ENCODE measurements at places on chromosomes 6 and 20. TPM values are rescaled to one million over a fixed set of nuclear protein-coding genes. Genes with fewer than 3 reads are reported as not detected.

DNA sequence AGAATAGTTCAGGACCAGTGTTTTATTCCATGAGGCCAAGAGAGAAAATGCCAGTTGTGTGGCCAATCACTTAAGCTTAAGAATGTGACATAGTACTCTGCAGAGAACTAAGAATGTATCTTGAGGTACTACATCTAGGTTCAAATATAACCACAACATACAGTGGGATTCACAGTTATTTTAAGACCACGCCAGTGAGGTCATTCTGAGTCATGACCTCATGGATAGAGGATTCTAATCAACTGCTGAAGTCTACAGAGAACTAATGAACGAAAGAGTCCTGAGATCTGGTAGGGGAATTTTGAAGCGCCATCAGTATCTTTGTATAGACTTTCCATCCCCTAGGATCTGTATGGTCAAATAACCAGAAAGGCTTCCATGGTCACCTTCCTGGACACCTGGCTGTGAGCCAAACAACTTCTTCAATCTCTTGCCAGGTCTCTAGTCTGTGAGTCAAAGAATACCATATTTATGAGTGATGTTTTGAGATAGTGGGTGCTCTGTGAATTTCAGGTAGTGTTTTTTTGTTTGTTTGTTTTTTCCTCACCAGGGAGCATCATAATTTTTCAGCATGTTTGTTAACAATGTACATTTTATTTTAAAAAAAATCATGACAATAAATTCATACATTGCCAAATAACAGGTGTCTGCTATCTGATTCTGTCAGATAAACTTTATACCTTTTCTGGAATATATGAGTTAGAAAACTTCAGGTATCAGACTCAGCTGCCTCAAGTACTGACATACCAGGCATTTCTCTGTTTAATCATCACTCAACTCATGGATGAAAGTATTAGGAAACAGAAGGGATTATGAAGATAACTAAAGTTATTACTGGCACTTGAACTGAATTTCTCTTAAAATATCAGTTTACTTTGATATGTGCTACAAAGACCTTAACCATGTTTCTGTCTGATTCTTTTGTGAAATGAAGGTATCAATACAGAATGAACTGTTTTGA lies 217.9 kb downstream of the PLCB4 start:
- no peak for DNase-seq
- H3K27me3 ChIP-seq, result no peaks in the 10 kb centered on the region
- no peaks in the 10 kb centered on the region for H3K4me1 ChIP-seq
- H3K4me3 ChIP-seq, result no peak overlapping the region
- no peak overlapping the region for H3K27ac ChIP-seq

GRCh38 chr6:3603340-3604130 lies 146.7 kb upstream of the SLC22A23 start:
- DNase-seq, result no peak
- no peaks in the 10 kb centered on the region for H3K36me3 ChIP-seq
- H3K27ac ChIP-seq, result no peak overlapping the region
- H3K4me1 ChIP-seq, result no peaks in the 10 kb centered on the region

GRCh38 chr6:119172824-119173223 lies 94.4 kb upstream of the FAM184A start:
- H3K27me3 ChIP-seq, result no peaks in the 10 kb centered on the region
- H3K4me3 ChIP-seq, result no peak overlapping the region

GRCh38 chr6:30152016-30152673 lies 8.9 kb downstream of the TRIM10 start:
- H3K36me3 ChIP-seq, result no peaks in the 10 kb centered on the region
- H3K27ac ChIP-seq, result no peak overlapping the region
- no peaks in the 10 kb centered on the region for H3K27me3 ChIP-seq
- no peak for DNase-seq
- no peak overlapping the region for H3K4me3 ChIP-seq

Gene LAMA5
- total RNA-seq, result 0.49 TPM

DNA sequence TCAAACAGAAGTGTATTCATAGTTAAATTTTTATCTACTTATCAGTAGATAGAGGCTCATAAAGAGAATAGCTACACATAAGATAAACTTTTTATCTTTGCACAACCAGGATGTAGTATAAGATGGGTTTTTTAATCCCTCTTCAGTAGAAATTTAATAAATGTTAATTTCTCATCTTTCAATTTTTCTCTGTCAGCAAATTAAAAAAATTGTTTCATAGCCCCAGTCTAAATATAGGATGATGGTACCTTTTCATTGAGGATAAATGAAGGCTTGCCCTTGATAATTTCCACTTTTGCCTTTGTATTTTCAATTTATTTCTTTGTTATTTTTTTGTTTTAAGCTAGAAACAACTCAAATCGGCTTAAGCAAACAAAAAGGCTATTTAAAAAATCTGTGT lies 251.2 kb upstream of the NOX3 start:
- H3K4me3 ChIP-seq, result no peak overlapping the region
- no peaks in the 10 kb centered on the region for H3K27me3 ChIP-seq
- no peak overlapping the region for H3K27ac ChIP-seq
- no peak for DNase-seq
- no peaks in the 10 kb centered on the region for H3K4me1 ChIP-seq

GRCh38 chr6:120774275-120774674 lies 560.0 kb downstream of the TBC1D32 start:
- no peaks in the 10 kb centered on the region for H3K4me1 ChIP-seq
- no peaks in the 10 kb centered on the region for H3K27me3 ChIP-seq
- H3K36me3 ChIP-seq, result no peaks in the 10 kb centered on the region
- no peak for DNase-seq

GRCh38 chr20:15867899-15868298 lies 705.3 kb downstream of the KIF16B start:
- no peak for DNase-seq
- no peaks in the 10 kb centered on the region for H3K36me3 ChIP-seq
- H3K27me3 ChIP-seq, result no peaks in the 10 kb centered on the region
- no peak overlapping the region for H3K27ac ChIP-seq
- no peak overlapping the region for H3K4me3 ChIP-seq

DNA sequence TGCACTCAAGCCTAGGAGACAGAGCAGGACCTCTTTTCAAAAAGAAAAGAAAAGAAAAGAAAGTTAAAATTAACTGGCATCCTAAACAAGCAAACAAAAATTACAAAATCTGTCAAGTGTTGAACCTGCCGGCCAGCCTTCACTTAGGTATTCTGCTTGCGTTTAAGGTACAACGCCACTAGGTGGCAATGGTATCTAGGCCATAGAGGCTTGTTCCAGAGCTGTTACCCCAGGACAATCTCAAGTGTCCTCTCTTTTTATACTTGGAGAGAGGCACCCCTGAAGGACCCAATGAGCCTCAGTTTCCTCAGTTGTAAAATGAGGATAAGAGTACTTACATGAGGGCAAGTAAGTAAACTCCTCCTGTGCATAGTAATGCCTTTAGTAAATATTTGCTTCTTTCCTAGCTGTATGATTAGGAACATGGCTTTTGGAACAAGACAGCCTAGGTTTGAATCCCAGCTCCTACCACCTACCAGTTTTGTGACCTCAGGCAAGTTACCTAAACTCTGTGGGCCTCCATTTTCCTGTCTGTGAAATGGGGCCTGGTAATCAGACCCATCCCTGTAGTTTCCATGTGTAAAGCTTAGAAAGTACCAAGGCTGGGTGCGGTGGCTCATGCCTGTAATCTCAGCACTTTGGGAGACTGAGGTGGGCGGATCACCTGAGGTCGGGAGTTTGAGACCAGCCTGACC lies 5.8 kb upstream of the PACSIN1 start:
- peaks cover under 1% of the 10 kb centered on the region for H3K27me3 ChIP-seq
- H3K4me1 ChIP-seq, result no peaks in the 10 kb centered on the region
- no peak overlapping the region for H3K4me3 ChIP-seq
- H3K27ac ChIP-seq, result no peak overlapping the region

Gene PTK7
- total RNA-seq, result 0.42 TPM

GRCh38 chr20:41057999-41058673 lies 29.5 kb downstream of the TOP1 start:
- H3K36me3 ChIP-seq, result peaks cover 16% of the 10 kb centered on the region
- no peak for DNase-seq
- H3K4me1 ChIP-seq, result peaks cover 30% of the 10 kb centered on the region
- no peak overlapping the region for H3K4me3 ChIP-seq
- no peaks in the 10 kb centered on the region for H3K27me3 ChIP-seq
- no peak overlapping the region for H3K27ac ChIP-seq

- no peak overlapping the region for H3K4me3 ChIP-seq
- H3K4me1 ChIP-seq, result no peaks in the 10 kb centered on the region
- no peaks in the 10 kb centered on the region for H3K36me3 ChIP-seq
- no peaks in the 10 kb centered on the region for H3K27me3 ChIP-seq
- DNase-seq, result no peak
- H3K27ac ChIP-seq, result no peak overlapping the region
These were observed 254.2 kb upstream of the SULF2 start for GRCh38 chr20:48039514-48039913.

Gene SLC22A1
- total RNA-seq, result 1.00 TPM

DNA sequence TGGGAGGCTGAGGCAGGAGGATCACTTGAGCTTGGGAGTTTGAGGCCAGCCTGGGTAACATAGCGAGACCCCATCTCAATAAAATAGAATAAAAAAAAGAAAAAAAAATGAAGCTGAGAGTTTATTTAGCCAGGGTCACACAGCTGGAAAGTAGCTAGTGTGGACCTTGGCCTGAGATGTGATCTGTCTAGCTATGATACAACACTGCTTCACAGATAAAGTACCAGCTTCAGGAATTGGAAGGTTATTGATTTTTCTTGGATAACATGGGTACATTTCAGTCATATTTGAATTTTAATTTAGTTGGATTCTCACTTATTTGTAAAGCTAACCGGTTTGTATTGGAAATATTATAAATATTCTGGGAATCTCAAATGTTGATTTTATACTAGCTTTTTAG lies 5.1 kb downstream of the FARS2 start:
- no peak for DNase-seq
- H3K27ac ChIP-seq, result no peak overlapping the region
- H3K4me3 ChIP-seq, result no peak overlapping the region
- H3K27me3 ChIP-seq, result no peaks in the 10 kb centered on the region
- H3K4me1 ChIP-seq, result peaks cover 11% of the 10 kb centered on the region

DNA sequence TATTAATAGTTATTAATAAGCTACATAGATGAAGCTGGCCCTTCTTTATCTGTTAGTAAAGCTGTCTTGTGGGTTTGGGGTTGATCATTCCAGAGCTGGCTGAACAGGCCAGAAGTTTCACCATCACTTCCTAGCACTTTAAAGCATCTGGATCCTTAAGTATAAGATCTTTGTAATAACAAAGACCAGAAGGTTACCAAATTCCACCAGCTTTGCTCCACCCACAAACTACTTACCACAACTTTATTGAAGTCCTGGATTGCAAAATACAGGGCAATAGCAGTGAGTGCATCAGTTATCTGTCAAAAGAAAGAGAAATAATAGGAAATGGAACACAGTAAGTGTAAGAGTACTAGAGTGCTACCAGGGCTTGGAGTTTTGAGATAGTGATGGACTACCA lies 33.0 kb downstream of the PIGU start:
- no peaks in the 10 kb centered on the region for H3K36me3 ChIP-seq
- no peaks in the 10 kb centered on the region for H3K27me3 ChIP-seq
- no peak overlapping the region for H3K4me3 ChIP-seq
- no peak overlapping the region for H3K27ac ChIP-seq

- H3K36me3 ChIP-seq, result no peaks in the 10 kb centered on the region
- DNase-seq, result no peak
- no peaks in the 10 kb centered on the region for H3K27me3 ChIP-seq
- H3K4me3 ChIP-seq, result no peak overlapping the region
These were observed 38.4 kb downstream of the LRRC1 start for GRCh38 chr6:53833155-53833554.

Gene GABRR2
- total RNA-seq, result 1.7 TPM

DNA sequence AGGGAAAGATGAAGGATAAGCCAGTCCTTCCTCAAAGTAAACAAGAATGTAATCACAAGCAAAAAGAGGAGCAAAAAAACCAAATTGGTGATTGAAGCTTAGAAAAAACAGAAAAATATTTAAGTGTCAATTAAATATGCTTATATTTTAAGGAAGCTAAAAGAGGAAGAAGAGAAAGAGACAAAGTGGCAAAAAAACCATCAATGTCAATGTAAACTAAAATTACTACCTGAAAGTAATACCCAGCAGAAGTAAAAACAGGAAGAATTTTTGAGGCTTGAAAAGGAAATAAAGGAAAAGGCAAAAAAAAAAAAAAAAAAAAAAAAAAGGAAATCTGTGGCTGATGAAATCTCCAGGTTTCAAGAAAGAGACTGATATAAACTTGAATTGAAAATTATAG lies 36.2 kb upstream of the OGFRL1 start:
- no peak overlapping the region for H3K4me3 ChIP-seq
- H3K36me3 ChIP-seq, result no peaks in the 10 kb centered on the region
- DNase-seq, result no peak
- no peak overlapping the region for H3K27ac ChIP-seq
- no peaks in the 10 kb centered on the region for H3K4me1 ChIP-seq

- H3K4me1 ChIP-seq, result no peaks in the 10 kb centered on the region
- no peaks in the 10 kb centered on the region for H3K36me3 ChIP-seq
- no peaks in the 10 kb centered on the region for H3K27me3 ChIP-seq
- H3K27ac ChIP-seq, result no peak overlapping the region
These were observed 498.3 kb upstream of the SULF2 start for GRCh38 chr20:48283470-48284110.

DNA sequence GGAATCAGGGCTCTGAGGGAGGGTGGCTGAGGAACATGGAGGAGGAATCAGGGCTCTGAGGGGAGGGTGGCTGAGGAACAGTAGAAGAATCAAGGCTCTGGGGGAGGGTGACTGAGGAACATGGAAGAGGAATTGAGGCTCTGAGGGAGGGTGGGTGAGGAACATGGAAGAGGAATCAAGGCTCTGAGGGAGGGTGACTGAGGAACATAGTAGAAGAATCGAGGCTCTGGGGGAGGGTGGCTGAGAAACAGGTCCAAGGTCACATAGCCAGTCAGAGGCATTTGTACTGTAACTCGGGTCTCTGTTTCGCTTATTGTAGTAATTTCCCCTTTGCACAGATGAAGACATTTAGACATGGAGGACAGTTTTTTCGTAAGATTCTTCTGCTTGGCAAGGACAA lies 164.8 kb downstream of the SOBP start:
- no peaks in the 10 kb centered on the region for H3K36me3 ChIP-seq
- no peak overlapping the region for H3K4me3 ChIP-seq
- H3K27me3 ChIP-seq, result no peaks in the 10 kb centered on the region
- DNase-seq, result no peak
- peaks cover 16% of the 10 kb centered on the region for H3K4me1 ChIP-seq

- no peak within 1 kb of the TSS for H3K4me3 ChIP-seq
- H3K27me3 ChIP-seq, result peaks cover 25% of the 10 kb centered on the region
- H3K36me3 ChIP-seq, result no peaks in the 10 kb centered on the region
- no peak for DNase-seq
- H3K4me1 ChIP-seq, result peaks cover 40% of the 10 kb centered on the region
These were observed at the start of gene MTCL3 for GRCh38 chr6:127518710-127519468. TSS of gene MTCL3 (minus strand) at chr6:127519335.

Gene FAM162B
- total RNA-seq, result not detected

DNA sequence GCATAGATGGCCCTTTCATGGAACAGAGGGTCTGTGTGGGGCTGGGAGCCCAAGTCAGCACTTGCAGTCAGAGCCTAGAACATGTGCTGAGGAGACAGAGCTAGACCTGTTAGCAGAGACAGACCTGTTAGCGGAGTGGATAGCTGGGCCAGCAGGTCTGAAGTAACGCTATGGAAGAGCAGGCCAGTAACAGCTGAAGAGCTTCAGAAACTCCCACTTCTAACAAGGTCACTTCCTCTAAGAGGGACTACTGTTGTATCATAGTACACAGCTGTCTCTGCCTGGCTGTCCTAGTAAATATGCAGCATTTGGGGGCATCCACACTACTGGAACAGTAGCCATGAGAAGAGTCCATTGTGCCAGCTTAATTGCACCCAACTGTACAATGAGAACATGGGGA lies 41.2 kb upstream of the POLR1H start:
- no peak for DNase-seq
- H3K27me3 ChIP-seq, result no peaks in the 10 kb centered on the region
- peaks cover 5% of the 10 kb centered on the region for H3K36me3 ChIP-seq
- no peak overlapping the region for H3K27ac ChIP-seq

- peaks cover 3% of the 10 kb centered on the region for H3K4me1 ChIP-seq
- no peak for DNase-seq
- H3K4me3 ChIP-seq, result no peak overlapping the region
- no peaks in the 10 kb centered on the region for H3K36me3 ChIP-seq
These were observed 12.9 kb downstream of the PRSS16 start for GRCh38 chr6:27260369-27260768.
